Stimulated activated CD4-positive, alpha-beta T cell treated with anti-CD3 and anti-CD28 coated beads, Interleukin-1b, Interleukin-23, amount 100 ng/mL, for 48 hours (primary cell): ENCODE measurements at places on chromosomes 7 and 10.

DNA sequence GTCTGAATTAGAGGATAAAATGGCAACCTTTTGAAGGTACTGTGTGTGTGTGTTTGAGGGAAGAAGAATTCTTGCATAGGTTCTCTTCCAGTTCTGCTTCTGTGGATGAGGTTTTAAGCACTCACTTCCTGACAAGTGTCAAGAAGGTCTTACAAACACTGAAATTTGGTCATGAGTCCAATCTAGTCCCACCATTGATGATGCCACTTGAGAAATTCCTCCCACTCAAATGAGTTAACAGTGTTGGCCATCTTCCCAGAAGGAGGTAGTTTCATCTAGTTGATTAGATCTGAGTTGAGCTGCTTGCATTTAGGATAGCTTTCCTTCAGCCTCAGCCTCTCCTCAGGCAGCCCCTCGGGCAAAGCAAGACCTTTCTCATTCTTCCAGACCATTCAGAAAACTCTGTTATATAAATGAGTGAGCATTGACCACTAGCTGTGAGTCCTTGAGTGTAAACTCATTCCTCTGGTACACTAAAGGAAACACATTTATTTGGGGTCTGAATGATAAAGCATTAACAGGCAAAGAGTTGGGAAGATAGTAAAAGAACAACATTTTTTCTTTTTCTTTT lies 189.5 kb downstream of the TRIL start:
- DNase-seq: no peak

DNA sequence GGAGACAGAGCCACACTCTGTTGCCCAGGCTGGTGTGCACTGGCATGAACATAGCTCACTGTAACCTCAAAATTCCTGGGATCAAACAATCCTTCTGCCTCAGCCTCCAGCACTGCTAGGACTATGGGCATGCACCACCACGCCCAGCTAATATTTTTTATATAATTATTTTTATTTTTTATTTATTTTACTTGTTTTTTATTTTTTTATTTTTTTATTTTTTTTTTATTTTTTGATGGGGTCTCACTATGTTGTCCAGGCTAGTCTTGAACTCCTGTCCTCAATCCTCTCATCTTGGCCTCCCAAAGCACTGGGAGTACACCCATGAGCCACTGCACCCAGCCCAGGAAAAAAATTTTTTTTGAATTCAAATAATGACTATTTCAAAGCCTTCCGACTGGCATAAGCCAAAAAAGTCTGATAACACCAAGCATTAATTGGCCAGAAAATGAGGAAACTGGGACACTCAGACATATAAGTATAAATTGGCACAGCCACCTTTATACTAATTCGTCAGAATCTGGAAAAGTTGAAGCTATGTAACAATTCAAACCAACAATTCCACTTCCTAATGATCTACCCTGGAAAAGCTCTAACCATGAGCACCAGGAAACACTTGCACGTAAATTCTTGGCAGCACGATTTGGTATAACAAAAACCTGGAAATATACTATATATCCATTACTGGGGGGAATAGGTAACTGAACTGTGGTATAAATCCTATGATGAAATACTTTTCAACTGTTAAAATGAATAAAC lies 6.3 kb downstream of the ZC3HAV1 start:
- DNase-seq: no peak

- DNase-seq: no peak
Measured at GRCh38 chr10:102280397-102281101, 35.2 kb downstream of the GBF1 start.

DNA sequence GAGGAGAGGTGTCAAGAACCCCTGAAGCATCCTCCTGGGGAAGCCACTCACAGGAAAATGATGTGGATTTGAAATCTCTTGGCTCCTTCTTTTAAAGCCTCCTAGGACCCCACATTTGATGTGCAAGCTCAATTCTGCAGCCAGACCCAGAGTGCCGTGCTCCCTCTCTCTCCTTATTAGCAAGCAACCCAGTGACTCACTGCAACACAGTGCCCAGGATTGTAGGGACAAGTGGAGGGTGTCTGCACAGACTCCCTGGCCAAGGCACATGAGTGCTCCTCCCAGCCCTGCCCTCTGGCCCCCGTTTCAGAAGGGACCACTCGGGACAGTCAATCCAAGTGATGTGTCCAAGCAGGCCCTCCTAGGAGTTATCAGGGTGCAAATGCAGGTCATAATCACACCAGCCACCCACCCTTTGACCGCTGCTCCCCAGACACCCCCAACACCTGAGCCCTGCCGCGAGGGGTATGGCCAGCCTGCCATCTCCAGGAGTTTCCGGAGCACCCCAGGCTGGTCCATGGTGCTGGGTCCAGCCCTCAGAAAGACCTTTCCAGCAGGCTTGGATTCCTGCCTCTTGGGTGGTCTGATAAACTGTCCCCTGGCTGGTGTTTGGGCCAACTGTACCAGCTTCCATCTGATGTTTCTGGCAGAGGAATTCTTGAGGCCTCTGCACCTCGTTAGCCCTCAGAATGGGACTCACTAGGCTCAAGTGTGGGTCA lies 54.5 kb upstream of the CXCL12 start:
- no peak for DNase-seq

DNA sequence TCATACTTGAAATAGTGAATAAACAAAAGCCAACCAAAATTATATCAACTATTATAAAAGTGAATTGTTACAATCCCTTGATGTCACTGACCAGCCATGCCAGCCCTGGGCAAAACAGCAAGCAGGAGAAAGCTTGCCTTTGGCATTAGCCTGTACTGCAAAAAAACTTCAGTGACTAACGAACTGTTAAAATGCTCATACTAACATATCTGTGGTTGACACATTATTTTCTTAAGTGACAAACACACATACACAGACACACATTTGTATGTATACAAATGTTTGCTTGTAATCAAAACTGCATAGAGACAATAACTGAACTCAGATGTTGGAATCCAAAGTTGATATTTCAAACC lies 29.5 kb downstream of the CHCHD3 start:
- no peak for DNase-seq

DNA sequence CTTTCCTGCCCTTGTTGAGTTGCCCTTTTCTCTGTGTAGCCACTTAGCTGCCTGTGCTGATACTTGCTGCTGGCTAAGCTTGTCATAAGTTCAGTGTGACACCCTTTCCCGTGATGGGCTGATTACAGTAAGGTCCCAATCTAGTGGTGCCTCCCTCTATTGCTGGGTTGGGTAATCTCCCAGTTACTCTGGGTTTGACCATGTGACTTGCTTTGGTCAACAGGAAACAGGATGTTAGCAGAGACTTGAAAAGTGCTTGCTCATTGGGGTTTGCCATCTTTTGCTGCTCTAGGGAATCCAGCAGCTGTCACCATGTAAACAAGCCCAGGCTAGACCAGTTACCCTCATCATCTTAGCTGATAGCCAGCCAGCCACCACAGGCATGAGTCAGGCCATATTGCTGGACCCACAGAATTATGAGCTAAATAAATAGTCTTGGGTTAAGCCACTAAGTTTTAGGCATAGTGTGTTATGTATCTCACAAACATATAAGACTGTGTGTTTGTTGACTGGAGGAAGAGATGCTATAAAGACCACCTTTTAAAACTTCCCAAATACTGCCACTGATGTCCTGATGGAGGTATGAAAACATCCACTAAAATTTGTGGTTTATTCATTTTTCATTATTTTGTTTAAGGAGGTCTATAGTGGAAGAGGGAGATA lies 4.0 kb upstream of the LEP start:
- DNase-seq: peak; percentile 28

DNA sequence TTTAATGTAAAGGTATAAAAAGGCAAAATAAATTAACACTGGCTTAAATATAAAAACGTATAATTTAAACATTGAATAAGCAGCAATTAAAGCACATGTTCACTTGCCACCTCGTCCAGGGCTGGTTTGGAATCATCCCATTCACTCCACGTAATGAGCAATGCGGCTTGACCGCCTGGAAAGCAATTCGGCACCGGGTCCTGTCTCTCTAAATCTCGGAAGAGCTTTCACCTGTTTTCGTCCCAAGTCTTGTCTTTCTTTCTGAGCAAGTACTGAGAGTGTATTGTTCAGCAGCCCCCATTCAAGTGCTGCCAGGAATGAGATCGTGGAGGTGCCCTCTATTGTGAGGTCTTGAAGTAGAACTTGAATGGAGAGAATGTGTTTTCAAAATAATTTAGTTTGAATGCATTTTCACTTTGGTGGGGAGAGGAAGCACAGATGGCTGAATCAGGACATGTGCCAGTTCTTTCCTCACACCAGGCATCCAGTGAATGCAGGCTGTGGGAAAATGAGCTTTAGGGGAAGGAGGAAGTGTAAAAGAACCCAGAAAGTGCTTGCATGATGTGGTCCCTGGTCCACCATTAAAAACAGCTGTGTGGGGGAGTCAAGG lies 515.2 kb downstream of the REEP3 start:
- no peak for DNase-seq

GRCh38 chr10:440127-440526 lies 249.3 kb downstream of the DIP2C start:
- DNase-seq: no peak

GRCh38 chr10:87850742-87851205 lies 12.6 kb downstream of the KLLN start:
- DNase-seq: peak; percentile 39

DNA sequence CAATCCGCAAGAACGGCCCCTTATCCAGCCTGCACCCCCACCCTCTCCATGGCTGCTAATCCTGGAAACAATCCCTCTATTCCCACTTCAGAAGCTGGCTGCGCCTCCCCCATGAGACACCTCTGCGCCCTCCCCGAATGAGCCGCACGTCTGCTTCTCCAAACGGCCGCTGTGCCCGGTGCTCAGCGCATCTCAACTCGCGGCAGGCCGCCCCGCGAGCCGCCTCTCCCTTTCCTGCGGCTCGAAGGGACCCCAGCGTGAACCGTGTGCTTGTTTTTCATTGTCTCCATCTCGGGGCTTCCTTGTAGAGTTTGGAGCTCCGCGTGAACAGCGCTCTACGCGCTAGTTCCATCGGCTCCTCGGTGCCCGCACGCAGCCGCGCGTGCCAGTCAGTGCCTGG lies 20.8 kb upstream of the FXYD4 start:
- no peak for DNase-seq

GRCh38 chr10:62992145-62992721 lies 140.9 kb upstream of the NRBF2 start:
- DNase-seq: peak; percentile 16

DNA sequence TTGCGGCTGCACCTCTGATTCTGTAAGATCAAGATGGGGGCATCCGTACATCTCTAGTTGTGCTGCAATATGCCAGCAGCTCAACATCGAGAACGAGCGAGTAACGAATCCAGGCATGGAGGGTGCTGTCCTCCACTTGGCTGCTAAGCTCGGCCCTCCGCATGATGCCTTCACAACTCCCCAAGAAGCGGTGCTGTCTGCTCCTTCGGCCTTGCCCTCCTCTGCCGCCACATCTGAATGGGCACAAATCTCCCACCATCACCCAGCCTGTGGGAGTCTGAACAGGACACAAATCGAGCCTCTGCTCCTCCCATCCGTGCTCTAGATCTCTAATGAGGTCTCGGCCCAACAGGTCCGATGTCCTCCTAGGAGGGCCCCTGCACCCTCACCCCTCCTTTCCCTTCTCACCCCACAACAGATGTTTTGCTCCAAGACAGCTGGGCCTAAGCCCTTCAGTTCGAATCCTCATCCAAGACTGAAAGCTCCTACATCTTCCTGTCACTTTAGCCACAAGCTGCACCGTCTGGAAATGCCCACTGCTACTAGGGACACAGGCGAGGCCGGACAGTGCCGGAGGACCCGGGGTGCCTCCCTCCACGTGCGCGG lies 86.7 kb downstream of the ZNF33B start:
- DNase-seq: no peak

DNA sequence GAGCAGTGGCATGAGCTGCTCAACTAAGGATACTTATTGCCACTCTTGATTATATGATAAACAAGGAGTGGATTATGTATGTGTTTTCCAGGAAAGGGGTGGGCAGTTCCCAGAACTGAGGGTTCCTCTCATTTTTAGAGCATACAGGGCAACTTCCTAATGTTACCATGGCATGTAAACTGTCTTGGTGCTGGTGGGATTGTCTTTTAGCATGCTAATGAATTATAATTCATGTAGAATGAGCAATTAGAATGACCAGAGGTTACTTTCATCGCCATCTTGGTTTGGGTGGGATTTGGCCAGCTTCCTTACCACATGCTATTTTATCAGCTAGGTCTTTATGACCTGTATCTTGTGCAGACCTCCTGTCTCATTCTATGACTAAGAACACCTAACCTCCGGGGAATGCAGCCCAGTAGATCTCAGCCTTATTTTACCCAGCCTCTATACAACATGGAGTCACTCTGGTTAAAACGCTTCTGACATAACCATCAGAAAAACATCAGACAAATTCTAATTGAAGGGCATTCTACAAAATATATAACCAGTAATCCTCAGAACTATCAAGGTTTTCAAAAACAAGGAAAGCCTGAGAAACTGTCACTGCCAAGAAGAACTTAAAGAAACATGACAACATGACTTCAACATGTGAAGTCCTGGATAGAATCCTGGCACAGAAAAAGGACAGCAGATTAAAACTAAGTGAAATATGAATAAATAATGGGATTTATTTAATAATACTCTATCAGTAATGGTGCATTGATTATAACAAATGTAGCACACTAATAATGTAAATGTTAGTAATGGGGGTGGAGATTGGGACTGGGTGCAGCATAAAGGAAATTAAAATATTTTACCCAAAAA lies 365.0 kb downstream of the SEMA3D start:
- DNase-seq: no peak

GRCh38 chr10:124262234-124262865 lies 156.4 kb downstream of the OAT start:
- no peak for DNase-seq

DNA sequence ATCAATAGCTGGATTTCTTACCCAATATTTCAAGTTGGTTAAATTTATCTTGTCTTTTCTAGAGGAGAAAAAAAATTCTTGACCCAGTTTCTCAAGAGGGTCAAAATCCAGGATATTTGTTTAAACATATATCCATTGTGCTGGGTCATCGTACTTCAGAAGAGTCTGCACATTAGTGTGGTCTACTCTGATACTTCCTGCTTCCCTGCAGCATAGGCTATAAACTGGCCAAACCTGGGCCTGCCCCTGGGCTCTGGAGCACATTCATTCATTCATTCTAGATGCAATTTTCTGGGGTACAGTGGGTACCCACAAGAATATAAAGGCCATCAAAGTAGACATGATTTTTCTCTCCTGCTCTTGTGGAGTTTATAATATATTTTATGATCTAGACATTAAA lies 142.1 kb upstream of the WNT16 start:
- no peak for DNase-seq

DNA sequence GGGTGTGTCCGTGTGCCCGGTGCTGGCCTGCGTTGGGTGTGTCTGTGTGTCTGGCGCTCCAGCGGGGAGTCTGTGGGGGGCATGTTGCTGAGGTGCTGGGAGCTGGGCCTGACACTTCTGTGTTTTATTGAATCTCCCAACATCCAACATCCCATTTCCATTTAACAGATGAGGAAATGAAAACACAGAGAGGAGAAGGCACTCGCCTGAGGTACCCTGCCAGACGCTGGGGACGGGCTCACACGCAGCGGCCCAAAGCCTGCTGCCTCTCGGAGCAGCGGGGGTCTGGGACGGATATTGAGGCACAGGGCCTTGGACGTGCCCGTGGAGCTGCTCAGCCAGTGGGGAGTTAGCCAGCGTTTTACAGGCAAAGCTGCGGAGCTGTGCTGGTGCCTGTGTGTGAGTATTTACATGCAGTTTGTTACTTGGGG lies 133.9 kb downstream of the DNAJB6 start:
- DNase-seq: no peak

GRCh38 chr7:144255471-144255897 lies 9.1 kb downstream of the OR2A7 start:
- DNase-seq: no peak

- no peak for DNase-seq
Measured at GRCh38 chr10:52583336-52583735, 189.2 kb downstream of the MBL2 start.
